NCI-H2029 treated with DMSO at 0.1 percent for 48 hours (cell line): ENCODE measurements at places on chromosomes 13 and 19.

DNA sequence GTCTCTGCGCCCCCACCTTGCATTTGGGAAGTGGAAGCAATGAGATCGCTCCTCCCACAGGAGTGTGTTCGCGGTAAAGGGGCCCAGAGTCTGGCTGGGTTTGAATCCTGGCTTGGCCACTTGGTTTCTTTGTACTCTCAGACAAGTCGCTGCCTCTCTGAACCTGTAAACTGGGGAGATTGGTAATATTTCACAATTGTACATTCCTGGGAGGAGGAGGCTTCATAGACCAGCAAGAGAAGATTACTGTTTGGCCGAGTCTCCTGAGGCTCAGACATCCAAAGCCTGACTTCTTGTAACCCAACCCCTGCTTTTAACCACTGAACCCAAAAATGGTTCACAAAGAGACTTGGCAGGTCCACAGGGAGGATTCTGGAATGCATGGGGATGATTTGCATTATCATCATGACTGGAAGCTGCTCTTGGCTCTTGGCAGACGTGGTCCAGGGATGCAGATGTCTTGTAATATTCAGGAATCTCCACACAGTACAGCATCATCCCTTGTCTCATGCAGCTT, 13.6 kb upstream of the STRN4 start:
- no peak for DNase-seq

- no peak for DNase-seq
Measured at GRCh38 chr19:47514151-47514868, 553 bp downstream of the NAPA start.

- DNase-seq: no peak
Measured at GRCh38 chr13:38850868-38851626, 139.6 kb downstream of the STOML3 start.

DNA sequence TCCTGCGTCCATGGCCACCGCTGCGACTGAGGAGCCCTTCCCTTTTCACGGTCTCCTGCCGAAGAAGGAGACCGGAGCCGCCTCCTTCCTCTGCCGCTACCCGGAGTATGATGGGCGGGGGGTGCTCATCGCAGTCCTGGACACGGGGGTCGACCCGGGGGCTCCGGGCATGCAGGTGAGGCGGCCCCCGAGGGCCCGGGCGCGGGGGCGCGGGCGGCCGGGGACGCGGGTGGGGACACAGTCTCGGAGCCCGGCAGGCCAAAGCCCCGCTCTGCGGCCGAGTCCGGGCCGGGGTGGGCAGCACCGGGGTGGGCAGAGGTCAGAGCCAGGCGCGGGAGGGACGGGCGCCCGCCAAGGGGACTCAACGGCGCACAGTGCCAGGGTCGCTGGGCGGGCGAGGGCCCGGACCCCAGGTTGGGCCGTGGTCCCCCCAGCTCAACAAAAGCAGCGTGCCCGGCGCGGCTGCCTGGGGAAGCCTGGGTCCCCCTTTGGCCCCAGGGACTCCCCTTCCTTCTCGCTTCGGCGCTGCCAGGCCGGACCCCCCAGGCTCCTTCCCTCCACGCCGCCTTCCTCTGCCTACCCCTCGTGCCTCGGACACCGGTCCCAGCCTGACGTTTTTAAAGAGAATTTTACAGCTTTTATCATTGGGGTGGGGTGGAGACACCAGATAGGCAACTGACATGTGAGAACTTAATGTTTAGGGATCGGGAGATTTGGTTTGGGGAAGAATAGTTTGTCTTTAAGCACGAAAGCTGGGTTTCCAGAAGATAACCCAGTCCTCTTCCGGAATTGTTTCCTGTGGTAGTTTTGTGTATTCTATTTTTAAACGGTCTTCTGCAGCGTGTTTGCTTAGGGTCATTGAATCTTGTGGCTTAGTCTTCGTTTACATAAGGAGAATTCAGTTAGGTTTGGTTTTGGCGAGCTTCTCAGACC, 509 bp downstream of the TPP2 start:
- no peak for DNase-seq

DNA sequence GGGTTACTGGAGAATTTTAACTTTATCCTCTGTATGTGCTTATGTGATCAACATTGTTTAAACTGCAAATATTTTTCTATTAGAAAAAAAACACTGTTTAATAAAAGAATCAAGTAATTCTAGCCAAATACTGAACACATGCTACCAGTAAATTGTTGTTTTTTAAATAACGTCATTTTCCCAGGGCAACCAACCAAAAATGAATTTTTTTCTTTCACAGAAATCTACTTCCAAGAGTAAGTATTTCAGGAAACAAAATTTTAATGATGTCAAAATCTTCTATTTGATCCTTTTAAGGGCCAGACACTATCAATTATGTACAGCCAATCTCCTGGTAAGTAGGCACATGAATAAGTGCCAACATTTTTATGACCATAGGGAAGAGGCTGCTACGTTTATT, 57.1 kb downstream of the TUBGCP3 start:
- no peak for DNase-seq

- DNase-seq: no peak
Measured at GRCh38 chr13:114102131-114102520, 30.3 kb downstream of the RASA3 start.

- no peak for DNase-seq
Measured at GRCh38 chr13:50713523-50714248, 129.8 kb downstream of the DLEU7 start.

DNA sequence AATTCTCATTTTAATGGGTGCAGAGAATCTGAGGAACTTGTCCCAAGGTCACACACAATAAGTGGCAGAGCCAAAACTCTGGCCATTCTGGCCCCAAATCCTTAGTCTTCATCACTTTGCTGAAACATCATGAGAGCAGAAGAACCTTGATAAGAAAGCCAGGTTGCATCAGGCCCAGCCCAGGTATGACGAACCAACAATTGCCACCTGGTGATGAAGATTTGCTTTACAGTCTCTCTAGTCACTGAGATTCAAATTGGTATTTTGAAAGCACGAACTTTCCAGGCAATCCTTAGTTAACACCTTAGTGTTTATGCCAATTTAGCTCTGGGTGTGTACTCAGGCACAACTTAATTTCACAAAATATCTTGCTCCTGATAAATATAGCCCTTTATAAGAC, 502.7 kb upstream of the HTR2A start:
- DNase-seq: no peak

GRCh38 chr13:21594715-21595545, 9.0 kb downstream of the MICU2 start:
- no peak for DNase-seq

GRCh38 chr19:35106898-35107541, 8.6 kb upstream of the FXYD3 start:
- DNase-seq: no peak

DNA sequence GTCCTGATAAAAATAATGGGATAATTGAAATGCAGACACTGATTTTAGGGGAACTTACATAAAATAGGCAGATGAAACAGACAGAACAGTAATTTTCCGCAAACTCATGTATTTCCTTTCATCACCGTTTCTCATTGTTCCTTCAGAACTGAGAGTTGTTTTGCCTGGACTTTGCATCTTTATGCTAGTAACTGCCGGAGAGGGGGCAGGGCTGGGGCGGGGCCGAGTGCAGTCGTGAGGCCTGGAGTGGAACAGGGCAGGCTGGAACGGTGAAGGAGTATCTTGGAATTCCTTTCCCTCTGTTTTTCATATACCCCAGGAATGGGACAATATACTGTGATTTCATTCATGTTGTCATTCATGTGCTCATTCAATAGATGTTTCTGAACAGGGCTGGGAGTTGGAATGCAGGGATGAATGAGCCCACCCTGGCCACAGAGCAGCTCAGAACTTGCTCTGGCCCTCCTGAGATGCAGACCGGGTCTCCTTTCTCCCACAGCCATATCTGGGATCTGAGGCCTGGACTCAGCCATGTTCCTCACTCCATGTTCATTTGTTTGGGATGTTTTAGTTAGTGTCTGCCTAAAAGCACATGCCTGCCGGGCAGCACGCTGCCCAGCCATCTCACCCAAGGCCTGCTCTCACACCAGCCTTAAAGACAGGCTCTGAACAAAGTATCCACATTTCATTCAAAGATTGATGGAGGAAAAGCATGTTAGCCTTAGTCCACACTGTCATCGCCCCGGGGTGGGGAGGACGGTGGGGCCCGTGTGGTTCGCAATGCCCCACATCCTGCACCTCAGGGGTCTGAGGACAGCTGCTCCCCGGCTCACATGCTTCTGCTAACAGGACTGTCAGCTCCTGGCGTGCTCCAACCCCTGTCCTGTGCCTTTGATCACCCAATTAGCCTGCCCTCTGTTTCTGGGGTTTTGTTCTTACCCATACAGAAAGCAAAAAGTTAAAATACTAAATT, 92.9 kb downstream of the SOX1 start:
- no peak for DNase-seq

- no peak for DNase-seq
Measured at GRCh38 chr19:782185-782877, 14.9 kb upstream of the PTBP1 start.

DNA sequence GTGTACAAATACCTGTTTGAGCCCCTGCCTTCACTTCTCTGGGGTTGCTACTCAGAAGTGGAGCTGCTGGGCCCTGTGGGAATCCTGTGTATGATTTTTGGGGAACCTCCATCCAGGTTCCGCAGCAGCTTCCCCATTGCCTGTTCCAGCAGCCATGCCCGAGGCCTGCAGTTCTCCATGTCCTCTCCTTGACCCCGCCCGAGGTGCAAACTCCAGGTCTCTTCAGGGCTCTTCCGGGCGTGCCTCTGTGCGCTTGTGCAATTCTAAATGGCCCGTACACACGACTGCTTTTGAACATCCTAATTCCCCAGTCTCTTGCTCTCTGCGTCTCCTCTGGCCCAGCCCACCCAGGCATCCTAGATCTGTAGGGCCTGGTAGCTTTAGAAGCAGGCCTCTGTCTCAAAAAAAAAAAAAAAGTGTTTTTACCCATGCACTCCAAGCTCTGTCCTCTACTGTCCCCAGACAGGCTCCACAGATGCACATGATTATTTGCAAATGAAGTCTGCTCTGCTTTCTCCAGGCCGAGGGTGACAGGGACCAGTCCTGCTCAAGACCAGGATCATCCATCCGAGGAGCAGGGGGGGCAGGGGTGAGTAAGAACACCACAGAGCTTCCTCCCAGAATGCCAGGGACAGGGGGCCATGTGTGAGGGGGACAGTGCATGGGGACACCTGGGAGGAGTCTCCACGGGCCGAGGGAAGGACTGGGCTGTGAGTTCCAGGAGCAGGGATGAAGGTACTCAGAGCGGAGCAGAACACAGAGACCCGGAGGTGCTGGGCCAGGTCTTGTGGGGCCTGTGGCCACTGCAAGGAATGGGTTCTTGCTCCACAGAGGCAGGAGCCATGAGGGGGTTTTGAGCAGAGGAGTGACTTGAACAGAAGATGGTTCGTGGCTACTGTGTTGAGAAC, 51.7 kb downstream of the SLC7A9 start:
- DNase-seq: no peak

GRCh38 chr13:69948016-69948415, 159.6 kb upstream of the ATXN8OS start:
- no peak for DNase-seq

DNA sequence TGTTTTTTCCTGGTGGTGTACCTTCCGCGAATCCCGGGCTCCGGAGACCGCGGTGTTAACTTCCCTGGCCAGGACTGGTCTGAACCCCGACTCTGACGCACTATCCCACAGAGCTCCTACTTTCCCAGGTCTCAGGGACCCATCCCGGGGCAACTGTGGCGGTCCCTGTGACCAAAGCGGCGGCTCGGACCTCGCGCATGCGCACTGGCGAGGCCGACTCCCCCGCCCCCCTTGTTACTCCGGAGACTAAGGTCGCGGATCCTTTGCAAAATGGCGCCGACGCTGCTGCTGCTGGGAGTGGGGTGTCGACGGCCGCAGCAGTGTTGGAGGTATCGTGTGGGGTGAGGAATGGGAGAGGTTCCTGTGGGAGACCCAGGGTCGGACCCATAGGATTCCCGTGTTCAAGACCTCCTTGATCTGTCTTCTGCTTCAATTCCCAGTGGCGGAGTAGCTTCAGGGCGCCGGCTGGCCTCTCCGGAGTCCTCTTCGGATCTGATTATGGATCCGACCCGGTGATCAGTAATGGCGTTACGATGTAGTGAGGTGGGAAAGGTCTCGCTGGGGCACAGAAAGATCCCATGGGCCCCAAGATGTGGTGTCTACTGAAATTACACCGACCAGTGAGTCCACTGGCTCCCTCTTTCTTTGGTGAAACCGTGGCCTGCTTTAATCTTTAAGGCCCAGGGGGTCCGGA, 66.6 kb upstream of the ZNF527 start:
- no peak for DNase-seq

- DNase-seq: no peak
Measured at GRCh38 chr13:47539317-47539716, 461.8 kb downstream of the SUCLA2 start.

GRCh38 chr19:58480831-58481230, 4.7 kb downstream of the ZNF446 start:
- DNase-seq: no peak

DNA sequence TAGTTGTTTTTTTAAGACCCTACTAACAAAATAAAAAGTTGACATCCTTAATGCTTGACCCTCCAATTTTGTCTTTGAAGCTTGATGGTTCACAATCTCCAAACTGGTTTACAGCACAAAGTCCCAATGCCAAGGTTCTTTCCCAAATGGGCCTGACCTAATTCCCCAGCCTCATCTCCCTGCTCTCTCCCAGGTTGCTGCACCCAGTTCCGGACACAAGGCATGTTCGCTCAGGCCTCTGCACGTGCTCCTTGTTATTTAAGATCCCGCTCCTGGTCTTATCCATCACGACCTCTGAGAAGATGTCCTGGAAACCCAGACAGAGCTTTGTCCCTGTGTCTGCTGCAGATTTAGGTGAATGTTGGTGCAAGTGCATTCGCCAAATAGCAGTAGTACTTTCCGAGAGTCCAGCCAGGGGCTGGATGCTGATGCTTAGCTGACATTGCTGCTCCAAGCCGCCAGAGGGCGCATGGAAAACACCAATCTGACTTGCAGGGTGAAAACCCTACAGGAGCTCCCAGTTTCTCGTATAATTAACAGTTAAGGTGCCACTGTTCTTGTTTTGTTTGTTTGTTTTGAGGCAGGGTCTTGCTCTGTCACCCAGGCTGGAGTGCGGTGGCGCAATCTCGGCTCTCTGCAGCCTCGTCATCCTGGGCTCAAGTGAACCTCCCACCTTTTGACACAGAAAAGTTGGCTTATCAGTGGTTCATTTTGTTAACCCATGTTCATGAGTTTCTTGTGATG, 18.5 kb downstream of the LYPD3 start:
- peak; percentile 45 for DNase-seq

- DNase-seq: no peak
Measured at GRCh38 chr13:46173656-46174055, 8.3 kb downstream of the LCP1 start.

DNA sequence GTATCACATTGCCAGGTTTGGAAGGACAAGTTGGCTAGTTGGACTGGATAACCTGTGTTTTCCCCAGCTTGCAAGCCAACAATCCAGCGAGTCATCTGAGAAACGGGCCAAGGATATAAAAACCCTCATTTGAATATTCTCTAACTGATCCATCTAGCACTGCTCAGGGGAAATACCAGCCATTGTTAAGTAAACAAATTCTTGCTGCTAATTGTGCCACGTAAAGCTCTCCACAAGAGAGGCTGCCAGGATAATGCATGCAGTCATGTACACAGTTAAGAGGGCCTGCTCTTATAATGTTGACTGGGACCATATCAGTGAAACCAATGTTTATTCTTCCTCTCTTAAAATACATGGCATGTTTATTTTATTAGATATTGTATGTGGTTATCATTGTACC, 663.2 kb upstream of the SGCG start:
- DNase-seq: peak; percentile 63
